ENCODE measurements at places on chromosomes 5 and 9.

DNA sequence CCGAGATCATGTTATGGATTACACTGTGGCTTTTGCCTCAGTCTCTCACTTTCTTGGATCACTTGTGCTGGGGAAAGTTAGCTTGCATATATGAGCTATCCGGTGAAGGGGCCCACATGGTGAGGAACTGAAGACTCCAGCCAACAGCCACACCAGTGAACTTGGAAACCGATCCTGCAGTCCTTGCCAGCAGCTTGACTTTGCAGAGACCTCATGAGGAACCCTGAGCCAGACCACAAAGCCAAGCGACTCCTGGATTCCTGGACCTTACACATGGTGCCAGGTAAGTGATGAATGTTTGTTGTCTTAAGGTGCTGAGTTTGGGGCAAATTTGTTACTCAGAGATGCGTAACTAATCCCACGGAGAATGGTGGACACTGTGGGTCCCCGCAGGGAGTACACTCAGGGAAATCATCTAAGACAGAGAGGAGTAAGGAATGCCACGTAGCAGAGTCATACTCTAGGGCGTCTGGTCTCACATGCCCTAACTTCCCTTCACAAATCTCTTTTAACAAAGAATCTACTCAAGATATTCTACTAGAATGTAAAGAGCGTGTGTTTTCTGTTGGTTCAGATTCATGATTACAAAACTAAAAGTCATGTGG is 76.5 kb upstream of the PJA2 start:
- no peak for DNase-seq

DNA sequence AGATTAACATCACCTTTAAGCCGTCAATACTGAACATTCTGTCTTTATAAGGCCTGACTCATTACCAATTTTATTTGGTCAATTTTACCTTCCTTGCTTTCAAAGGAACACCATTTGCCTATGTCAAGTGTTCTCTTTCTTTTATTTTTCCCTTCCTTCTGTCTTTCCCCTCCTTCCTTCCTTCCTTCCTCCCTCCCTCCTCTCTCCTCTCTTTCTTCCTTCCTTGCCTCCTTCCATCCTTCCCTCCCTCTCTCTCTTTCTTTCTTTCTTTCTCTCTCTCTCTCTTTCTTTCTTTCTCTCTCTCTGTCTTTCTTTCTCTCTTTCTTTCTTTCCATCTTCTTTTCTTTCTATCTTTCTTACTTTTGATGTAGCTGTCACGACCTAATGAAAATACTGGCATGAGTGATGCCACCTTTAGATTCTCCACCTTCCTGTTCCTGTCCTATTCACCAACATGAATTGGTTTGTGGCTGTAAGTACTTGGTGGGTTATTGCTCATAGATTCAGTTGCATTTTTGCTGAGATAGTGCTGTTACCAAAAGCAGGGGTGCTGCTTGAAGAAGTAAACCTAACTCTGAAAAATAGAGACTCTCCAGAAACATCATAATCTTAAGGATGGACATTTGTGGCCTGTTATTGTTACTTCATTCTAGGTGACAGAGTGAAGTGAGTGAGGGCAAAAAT is 33.8 kb downstream of the DOCK8 start:
- no peak for DNase-seq

DNA sequence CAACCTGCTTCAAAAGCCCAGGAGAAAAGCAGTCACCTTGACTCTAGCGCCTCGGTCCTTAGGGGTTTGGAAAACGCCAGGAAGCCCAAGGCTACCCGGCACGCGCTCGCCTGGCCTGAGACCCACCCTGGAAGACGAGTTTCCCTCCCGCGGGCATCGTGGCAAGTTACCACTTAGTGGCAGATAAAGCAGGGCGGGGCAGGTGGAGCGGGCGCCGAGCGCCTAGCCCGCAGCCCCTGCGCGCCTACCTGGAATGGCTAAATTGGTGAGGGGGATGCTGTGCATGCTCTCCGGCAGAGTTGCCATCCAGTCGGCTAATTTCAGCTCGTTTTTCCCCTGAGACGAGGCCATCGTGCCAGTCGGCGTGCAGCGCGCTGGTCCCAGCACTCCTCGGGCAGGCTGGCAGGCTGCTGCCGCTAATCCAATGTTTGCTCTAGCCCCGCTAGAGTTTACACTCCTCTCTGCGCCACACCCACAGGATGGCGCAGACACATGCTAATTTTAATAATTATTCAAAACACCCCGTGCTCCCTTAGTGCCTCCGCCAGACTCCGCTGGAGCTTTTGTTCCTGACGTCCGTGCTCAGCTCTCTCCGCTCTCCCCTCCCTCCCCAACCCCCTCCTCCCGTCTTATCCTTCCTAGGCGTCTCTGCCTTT is at the start of gene PLCXD3:
TSS of gene PLCXD3 (minus strand) at position 426 of the 656 bp plus-strand sequence. CDS start at position 351, 75 bp downstream.
- no peak for DNase-seq

DNA sequence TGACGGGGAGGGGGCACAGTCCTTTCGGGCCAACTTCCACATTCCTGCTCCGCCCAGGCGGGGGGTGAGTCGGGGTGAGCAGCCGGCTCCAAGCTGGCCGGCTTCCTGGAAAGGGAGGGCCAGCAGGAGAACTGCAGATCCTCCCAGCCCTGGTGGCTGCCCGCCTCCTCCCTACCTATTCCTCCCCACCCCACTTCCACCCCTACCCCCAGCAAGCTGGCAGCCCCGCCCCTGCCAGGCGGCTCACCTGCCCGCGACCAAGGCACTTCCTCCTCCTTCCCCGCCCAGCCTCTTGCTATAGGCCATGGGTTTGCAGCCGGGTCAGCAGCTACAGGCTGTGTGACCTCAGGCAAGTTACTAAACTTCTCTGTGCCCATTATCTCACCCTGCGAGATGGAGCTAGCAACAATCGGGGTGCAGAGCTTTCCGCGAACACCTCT is 5.6 kb upstream of the IRF1 start:
- peak; percentile 78 for DNase-seq

- no peak for DNase-seq
Measured at GRCh38 chr9:71703172-71703872, 65.0 kb downstream of the CEMIP2 start.

- no peak for DNase-seq
Measured at GRCh38 chr5:63953217-63953616, 9.0 kb downstream of the HTR1A start.

DNA sequence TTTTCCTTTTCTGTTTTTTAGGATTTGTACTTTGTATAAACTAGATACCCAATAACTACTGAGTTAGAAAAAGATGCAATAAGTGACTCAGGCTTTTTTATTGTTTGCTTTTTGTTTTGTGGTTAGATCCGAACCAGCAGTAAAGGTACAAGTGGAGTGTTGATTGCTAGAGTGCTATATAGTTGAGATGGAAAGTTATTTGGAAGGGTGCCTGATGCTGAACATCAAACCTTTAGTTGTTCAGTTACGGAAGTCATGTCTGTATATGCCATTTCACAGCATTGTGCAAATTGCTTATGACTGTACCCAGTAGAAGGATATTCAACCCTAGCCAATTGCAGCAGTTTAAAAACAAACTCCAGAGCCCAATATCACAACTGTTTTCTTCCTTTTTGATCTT is 285.1 kb downstream of the MAT2B start:
- no peak for DNase-seq

DNA sequence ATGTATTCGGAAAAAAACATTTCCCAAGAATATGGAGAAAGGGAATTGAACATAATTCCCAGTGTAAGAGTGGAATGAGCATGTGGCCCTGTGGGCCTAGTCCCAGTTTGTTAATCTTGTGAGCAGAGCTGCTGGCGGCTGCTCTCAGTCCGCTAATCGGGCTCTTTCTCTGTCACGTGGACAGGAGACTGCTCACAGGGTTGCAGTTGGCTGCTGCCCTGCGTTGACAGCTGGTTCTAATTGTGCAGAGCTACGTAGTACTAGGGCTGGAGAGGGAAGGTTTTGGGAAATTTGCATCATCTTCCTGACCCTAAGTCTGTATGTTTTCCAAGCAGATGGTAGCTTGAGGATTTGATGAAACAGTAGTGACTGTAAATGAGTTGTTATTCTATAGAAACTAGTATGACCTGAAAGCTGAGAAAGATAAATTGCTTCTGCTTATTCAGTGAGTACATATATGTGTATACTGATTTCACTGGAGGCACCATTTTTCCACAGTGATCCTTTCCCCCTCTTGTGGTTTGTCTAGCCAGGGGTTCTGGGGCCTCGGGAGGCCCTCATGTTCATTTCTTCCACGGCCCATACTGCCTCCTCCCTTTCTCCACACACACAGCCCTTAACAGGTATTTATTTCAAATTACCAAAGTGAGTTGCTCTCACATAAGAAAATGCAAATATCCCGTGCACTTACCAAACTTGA is 100.6 kb downstream of the ANGPTL2 start:
- DNase-seq, result no peak

GRCh38 chr5:40652441-40653220 is 27.1 kb upstream of the PTGER4 start:
- no peak for DNase-seq

DNA sequence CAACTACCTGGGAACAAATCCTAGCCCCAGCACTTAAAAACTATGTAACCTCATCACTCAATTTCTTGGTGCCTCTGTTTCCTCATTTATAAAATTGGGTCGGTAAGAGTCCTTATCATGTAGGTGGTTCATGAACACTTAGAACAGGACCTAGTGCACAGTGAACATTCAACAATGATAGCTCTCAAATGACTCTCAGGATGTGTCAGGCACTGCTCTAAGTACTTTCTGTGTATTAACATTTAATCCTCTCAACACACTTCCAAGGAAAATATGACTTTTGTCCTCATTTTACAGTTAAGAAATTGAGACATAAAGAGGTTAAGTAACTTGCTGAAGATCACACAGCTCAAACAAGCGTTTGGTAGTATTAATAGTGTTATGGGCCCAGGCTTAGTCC is 202.1 kb upstream of the KLF4 start:
- no peak for DNase-seq

- DNase-seq, result no peak
Measured at GRCh38 chr5:113378514-113378913, 56.3 kb downstream of the TSSK1B start.
